ENCODE measurements at places on chromosomes 2 and 18.

DNA sequence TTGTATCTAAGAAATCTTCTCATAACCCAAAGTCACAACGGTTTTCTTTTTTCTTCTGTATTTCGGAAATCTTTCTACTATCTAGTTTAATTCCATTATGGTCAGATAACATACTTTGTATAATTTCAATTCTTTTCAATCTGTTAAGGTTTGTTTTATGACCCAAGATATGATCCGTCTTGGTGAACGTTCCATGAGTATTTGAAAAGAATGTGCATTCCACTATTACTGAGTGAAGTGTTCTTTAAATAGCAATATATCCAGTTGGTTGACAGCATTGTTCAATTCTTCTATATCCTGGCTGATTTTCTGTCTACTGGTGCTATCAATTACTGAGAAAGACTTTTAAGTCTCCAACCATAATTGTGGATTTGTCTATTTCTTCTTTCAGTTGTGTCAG is 414.5 kb downstream of the TNS1 start:
- no peak for DNase-seq

GRCh38 chr2:239360421-239361310 is 40.2 kb downstream of the HDAC4 start:
- DNase-seq, result no peak

DNA sequence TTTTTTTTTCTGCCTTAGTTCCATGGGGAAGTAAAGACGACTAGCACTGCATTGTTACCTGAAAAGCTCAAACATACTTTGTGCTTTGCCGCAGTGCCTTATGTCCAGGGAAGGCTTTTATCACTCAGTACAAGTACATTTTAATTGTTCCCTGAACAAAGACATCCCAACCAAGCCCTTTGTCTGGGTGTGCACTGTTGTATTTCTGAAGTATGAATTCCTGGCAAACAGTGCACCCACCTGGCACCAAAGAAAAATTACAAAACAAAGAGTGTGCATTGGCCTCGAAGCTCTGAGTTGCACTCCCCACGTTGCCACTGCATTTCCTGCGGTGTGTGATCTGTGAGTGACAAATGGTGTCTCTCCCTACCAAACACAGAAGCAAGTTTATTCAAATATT is 858.5 kb upstream of the PIK3C3 start:
- peak; percentile 5 for DNase-seq

DNA sequence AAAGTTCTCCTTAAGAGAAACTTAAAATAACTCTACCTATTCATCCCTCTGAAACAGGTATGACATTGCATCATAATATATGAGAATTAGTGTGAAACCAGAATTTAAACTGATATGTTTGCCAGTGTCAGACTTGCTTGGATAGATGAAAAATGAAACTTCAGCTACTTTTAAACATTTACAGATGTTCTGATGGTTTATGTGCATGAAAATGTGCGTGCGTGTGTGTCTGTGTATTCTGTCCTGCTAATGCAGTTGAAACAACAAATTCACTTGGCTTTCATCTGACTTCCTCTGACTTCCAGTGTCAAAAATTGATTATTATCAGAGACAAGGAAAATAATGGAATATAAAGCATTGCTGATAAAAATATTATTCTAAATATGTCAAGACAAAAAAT is 719.4 kb downstream of the LRP1B start:
- DNase-seq, result no peak

DNA sequence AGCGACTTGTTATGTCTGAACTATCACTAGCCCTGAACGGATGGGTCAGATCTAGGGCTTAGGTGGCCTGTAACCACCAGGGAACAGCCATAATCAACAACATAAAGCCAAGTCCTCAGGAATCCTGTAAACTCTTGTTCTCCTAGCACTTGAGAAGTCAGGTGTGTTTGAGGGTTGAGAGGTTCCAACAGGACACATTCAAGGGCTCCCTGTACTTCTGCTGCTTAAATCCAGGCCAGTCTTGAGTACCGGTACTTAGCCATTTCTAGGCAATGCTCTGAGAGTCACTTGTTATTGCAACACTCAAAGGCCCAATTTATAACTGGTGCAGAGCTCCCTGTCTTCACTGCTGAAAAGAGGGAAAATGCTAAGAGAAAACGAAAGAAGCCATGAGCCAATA is 21.6 kb upstream of the SLC40A1 start:
- no peak for DNase-seq

DNA sequence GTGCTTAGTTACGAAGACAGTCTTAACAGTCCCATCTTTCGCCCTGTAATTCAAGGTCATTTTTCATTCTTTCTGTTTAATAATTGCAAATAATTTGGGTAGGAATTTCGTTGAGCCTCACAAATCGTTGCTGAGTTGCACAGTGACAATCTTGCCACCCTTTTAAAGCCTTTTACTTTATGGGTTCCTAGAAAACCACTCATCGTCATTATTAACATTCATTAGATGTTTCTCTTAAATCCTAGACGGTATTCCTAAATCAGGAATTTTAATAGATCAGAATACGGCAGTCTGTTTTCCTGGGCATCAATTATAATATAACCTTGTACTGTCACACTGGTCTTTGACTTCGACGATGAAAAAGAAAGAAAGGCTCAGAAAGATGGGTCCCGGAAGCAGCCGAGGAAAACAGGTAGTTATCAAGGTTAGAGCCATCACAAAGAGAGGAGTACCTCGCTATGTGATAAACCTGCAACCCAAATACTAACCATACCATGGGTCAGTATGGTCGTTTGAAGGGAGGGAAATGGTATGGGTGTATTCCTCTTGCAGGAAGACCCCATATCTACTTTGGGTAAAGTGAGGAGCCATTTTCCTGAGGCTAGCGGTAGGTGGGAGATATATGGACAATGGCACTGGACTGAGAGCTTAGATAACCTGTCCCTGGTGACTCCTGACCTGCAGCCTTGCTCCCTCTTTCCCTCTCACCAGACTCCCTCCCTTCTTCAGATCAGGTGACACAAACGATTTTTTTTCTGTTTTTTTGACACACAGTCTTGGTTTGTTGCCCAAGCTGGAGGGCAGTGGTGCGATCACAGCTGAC is 981 bp upstream of the SF3B1 start:
- no peak for DNase-seq

GRCh38 chr18:35478520-35479435 is 19.0 kb downstream of the INO80C start:
- DNase-seq, result no peak

DNA sequence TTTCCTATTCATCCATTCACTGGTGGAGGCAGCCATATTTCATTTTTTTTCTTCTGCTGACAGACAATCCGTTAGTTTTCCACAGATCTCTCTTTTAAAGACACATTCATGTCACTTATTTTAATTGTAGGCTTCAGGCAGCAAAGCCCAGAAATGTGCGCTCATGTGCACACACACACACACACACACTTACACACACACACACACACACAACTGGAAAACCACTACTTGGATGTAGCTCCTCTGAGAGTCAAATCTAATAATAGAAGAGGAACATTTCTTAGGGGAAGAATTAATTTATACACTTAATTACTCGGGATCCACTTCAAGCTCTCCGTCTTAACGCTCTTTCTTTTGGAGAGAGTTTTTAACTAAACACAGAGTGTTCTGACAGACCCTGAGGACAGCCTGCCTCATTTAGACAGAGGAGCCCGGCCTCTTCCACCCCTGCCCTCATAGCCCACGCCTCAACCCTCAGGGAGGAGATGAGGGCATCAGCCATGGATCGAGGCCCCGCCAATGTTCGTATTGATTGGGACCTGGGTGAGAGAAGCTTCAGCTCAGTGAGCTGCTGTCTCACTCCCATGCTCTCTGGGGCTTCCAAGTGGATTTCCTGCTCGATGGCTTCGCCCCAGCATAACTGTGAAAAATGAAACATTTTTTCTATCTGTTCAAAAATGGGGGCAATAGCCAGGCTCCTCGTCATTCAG is 261.4 kb upstream of the SKOR2 start:
- no peak for DNase-seq

DNA sequence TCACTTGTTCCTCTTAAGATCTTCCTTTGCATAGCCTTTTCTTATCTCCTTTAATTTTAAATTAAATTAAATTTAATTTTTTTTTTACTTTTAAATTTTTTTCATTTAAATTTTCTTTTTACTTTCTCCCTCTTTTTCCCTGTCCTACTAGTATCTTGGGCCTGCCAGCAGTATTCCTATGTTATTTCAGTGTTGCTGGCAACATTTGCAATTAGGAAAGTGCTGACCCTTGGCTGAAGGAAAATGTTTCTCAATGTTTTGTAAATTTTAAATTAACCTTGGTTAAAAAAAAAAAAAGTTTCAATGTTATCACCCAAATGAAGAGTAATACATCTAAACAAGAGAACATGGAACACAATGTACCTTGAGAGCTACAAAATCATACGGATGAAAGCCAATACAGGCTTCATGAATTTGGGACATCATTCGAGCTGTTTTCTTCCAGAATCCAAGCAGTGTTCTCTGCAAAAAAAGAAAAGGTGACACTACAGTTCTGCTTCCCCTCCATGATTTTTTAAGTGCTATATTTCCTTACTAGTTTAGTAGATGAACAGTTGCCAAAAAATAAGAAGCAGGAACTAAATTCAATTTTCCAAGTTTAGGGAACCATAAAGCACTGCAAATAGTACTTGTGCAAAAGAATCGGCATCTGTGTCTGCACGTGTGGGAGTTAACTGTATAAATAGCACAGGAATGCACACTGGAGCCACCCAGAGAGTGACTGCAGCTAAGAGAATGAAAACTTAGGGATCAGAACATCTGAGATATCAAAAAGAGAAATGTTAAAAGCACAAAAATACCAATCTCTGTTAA is 55.8 kb downstream of the ICA1L start:
- DNase-seq, result no peak

DNA sequence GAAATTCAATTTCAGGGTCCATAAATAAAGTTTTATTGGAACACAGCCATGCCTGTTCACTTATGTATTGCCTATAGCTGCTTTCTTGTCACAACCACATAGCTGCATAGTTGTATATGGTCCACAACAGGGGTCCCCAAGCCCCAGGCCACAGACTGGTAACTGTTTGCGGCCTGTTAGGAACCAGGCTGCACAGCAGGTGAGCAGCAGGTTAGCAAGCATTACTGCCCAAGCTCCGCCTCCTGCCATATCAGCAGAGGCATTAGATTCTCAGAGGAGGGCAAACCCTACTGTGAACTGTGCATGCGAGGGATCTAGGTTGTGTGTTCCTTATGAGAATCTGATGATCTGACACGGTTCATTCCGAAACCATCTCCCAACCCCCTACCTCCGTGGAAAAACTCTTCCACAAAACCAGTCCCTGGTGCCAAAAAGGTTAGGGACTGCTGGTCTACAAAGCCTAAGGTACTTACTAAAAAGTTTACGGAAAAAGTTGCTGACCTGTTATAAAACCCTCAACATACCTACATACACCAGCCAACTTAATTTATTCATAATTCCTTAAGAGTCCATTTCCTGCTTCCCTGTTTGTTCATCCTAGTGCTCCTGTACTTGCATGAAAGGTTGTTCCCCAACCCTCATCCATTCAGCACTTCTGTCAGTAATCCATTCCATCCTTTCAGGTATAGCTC is 40.1 kb downstream of the NDUFAF7 start:
- DNase-seq, result no peak

DNA sequence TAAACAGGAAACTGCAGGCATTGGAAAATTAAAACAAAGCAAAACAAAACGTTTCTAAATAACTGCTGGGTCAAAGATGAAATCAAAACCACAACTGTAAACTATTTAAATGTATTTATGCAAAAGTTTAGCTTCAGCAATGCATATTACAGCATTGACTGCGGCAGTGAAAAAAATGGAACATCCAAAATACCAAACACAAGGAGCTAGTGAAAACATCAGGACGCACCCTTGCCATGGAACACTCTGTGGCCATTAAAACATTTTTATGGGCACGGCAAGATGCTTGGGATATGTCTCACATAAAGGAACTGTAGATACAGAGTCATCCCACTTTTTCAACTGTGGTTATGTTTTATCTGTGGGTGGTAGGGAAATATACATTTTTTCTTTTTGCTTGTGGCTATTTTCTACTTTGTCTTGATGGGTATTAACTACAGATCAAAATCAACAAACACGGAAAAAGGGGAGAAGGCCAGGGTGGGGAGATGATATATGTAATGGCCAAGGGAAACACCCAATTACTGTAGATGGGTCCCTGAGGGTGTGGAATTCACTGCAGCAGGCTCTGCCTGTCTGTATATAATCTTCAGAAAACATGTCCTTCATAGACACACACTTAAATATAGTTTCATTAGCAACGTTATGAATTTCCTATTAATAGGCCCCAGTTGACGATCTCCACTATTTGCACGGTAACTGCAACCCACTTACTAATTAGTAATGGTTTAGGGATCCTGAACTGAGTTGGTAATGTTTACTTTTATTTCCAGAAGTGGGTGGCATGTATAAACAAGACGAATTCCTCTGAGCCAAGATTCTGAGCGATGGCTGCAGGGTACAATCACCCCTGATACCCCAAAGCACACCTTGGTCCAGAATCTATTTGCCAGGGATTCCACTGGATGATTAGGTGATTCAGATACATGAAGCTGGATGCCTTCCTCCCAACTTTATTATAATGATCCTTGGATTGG is 110.5 kb downstream of the ACKR3 start:
- DNase-seq, result no peak

DNA sequence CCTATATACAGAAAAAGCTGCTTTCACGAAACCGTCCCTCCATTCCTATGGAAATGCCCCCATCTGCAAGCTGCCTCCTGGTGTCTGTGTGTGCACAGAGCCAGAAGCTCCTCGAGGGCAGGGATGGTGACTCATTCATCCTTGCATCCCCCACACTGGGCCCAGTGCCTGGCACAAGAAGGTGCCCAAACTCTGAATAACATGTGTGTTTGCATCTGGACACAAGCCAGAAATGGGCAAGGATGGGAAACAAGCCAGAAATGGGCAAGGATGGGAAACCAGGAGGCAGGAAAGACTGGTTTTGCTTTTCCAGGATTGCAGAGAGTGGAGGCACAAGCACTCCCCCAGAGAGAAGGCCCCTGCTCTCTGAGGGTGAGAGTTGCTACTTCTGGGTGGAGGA is 313.9 kb downstream of the CELF4 start:
- DNase-seq, result no peak

DNA sequence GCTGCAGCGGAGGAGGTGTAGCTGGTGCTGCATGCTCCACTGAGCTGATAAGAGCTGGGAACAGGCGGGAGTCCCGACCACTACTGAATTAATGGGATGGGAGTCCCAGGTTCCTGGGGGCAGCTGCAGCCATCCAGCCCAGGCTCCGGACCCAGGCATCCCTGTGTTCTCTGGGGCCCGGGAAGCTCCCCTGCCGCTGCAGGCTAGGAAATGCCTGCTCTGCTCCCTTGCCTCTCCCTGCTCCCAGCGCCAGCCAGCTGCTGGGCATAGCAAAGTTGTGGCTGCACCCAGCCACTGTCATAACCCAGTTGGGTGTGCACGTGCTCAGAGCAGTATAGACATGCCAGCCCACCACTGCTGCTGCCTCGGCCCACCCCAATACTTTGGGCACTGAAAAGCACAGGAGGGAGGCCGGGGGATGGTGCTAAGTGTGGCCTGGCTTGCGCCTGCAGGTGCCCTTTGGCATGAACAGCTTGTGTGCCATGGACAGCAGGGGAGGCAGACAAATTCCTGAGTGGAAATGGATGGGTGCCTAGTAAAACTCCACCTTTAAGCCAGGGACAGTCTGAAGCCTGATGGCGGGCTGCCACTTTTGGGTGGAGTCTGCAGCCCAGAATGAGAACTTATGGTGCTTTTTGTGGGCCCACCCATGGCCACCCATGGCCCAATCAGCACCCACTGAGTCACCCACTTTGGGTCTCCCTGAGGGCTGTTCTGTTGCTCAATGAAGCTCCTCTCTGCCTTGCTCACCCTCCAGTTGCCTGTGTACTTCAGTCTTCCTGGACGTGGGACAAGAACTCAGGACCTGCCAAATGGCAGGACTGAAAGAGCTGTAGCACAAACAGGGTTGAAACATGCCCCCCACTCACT is 219.3 kb upstream of the TMEFF2 start:
- no peak for DNase-seq
